ENCODE measurements at places on chromosomes 1 and 21.

DNA sequence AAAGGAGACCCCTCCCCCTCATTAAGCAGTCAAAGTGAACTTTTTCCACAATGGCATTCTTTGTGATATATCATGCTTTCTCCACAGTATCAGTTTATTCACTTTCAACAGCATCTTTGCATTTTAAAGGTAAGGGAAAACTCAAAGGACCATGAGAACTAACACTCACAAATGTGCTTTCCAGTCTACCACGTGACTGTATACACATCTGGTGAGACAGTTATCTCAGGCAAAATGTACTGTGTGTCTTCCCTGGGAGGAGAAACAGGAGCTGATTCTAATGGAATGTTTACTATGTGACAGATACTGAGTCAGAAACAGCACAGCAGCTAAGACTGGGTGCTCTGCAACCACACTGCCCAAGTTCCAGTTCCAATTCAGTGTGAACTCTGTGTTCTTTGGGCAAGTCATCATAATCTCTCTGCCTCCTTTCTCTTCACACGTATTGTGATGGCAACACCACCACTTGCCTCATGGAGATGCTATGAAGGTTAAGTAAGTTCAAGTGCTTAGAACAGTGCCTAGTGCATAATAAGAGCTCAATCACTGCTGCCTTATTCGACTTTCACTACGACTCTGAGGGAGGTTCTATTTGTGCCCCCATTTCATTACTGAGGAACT, 79.0 kb downstream of the SLC45A1 start:
- H3K36me3 ChIP-seq = no peaks in the 10 kb centered on the region
- DNase-seq = no peak
- H3K4me1 ChIP-seq = peaks cover 40% of the 10 kb centered on the region
- peak overlapping the region; percentile 78 for H3K27ac ChIP-seq

DNA sequence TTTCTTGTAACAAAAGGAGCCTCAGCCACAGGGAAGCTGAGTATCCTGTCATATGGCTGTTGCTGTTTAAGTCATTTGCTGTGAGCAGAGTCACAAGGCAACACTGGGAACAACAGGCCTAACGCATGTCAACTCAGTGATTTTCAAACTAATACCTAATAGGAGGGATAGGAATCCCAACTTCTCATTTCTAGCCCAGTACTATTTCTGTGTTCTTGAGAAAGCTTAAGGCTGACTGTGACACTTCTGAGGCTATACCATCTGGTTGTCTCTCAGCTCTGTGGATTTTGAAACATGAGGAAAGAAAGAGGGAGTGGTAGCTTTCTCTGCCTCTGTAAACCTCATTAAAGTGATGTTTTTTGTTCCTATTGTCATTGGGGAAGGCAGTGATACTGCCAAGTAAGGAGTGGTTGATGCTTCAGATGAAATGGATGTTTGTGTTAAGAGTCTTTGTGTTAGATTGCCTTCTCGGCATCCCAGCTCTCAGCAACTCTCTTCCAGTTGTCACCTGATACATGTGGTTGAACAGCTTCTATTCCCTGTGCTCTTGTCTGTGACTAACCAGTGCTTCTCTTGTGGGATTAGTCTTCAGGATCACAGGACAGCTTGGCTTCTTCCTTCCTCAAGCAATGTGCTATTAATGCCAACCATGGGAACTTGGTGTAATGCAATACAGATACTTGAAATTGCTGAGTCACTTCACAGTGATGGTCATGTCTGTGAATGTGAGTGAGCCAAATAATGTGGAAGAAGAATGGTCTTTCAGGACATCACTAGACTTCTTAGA, 166.8 kb upstream of the IVNS1ABP start:
- H3K36me3 ChIP-seq = no peaks in the 10 kb centered on the region
- H3K4me1 ChIP-seq = peaks cover 31% of the 10 kb centered on the region
- DNase-seq = peak; percentile 39
- H3K4me3 ChIP-seq = no peak overlapping the region

- no peak overlapping the region for H3K4me3 ChIP-seq
- H3K4me1 ChIP-seq = peaks cover 4% of the 10 kb centered on the region
- no peak overlapping the region for H3K27ac ChIP-seq
- H3K27me3 ChIP-seq = no peaks in the 10 kb centered on the region
Observed at GRCh38 chr21:36077758-36078157, 7.9 kb downstream of the CBR1 start.

GRCh38 chr1:1348420-1349255, 580 bp downstream of the DVL1 start:
- DNase-seq = no peak
- peaks cover 15% of the 10 kb centered on the region for H3K4me1 ChIP-seq
- no peak overlapping the region for H3K27ac ChIP-seq
- H3K36me3 ChIP-seq = no peaks in the 10 kb centered on the region
- peak overlapping the region; percentile 90 for H3K4me3 ChIP-seq
- H3K27me3 ChIP-seq = peaks cover 9% of the 10 kb centered on the region

DNA sequence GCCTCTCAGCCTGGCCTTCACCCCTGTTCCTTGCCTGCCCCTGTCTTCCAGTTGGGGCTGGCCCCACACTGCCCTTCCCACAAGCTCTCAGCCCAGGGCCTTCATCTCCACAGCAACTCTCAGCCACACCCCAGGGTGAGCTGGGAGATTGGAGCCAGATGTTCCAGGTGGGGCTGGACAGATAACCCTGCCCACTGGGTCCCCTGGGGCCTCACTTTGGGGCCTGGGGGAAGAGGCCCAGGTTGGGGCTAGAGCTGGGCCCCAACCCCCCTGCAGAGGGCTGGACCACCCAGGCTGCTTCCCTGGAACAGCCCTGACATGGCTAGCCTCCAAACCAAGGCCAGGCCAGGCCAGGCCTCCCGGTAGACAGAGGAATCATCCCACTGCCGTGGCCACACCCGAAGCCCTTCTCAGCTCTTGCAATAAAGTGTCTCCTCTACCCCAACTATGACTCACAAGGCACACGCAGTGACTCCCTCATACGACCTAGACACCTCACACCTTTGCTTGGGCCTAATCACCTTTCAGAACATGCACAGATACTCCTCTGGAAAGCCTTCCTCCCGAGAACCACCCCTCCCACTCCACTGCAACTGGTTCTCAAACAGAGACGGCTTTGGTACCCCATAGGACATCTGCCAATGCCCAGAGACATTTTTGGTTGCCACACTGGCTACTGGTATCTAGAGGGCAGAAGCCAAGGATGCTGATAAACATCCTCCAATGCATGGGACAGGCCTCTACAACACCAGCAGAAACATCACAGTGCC, 22.2 kb downstream of the SLC2A1 start:
- no peak for DNase-seq
- peaks cover 12% of the 10 kb centered on the region for H3K4me1 ChIP-seq

DNA sequence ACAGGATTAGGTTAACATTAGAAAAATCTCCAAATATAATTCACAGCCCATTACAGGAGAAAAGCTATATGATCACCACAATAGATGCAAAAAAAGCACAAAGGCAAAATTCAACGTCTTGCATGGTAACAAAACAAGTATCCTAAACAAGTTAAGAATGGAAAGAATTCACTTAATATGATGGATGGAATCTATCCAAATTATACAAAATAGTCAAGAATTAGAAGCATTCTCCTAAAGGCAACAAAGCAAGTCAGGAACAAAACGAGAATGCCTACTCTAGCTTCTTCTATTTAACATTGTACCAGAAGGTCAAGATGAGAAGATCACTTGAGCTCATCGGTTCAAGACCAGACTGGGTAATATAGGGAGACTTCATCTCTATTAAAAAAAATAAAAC, 442.8 kb downstream of the SETD4 start:
- H3K4me3 ChIP-seq = no peak overlapping the region
- H3K27me3 ChIP-seq = no peaks in the 10 kb centered on the region
- no peak overlapping the region for H3K27ac ChIP-seq
- no peak for DNase-seq
- no peaks in the 10 kb centered on the region for H3K4me1 ChIP-seq
- H3K36me3 ChIP-seq = no peaks in the 10 kb centered on the region

- peaks cover 37% of the 10 kb centered on the region for H3K4me1 ChIP-seq
- no peak for DNase-seq
- H3K27ac ChIP-seq = no peak overlapping the region
- no peaks in the 10 kb centered on the region for H3K36me3 ChIP-seq
Observed at GRCh38 chr1:94322696-94323095, 85.3 kb upstream of the ARHGAP29 start.

GRCh38 chr1:232599178-232600041, 30.5 kb downstream of the SIPA1L2 start:
- H3K27me3 ChIP-seq = no peaks in the 10 kb centered on the region
- DNase-seq = no peak
- no peaks in the 10 kb centered on the region for H3K36me3 ChIP-seq
- H3K4me1 ChIP-seq = peaks cover 27% of the 10 kb centered on the region
- no peak overlapping the region for H3K27ac ChIP-seq

DNA sequence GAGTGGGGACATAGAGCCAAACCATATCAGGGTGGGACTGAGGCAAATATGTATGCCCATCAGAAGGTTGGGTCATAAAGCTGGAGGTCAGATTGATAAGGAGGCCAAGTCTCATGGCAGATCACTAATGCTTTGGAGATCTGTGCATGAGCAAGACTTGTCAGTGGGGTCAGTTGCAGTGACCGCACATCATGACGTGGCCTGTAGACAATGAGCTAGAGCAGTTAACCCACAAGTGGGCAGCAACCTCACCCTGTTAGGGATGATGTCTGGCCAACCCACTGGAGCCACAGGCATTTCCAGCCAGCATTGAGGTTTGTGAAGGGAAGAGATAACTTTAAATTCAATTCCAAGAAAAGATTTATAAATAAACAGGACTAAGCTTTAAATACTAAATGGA, 66.7 kb downstream of the XCL1 start:
- no peaks in the 10 kb centered on the region for H3K36me3 ChIP-seq
- no peak overlapping the region for H3K4me3 ChIP-seq
- no peaks in the 10 kb centered on the region for H3K4me1 ChIP-seq
- DNase-seq = no peak

All from neural progenitor cell (in vitro differentiated cells).